Fibroblast of skin of right biceps (primary cell): ENCODE measurements at places on chromosomes 1 and 21.

DNA sequence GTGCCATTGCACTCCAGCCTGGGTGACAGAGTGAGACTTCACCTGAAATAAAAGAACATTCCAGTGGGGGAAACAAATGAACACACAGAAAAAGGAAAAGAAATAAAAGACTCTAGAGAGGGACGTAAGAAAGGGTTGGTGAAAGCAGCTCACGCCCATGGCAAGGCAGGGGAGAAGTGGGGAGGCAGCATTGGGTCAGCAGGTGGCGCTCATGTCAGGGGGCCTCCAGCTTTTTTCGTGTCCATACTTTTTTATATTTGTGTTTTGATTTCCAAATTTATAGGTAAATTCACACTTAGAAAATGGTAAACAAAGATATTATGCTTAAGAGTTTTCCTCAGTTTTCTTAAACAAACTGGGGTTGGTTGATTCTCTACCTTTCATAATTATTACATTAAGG is 45.5 kb downstream of the VPS13D start:
- DNase-seq = peak; percentile 21

DNA sequence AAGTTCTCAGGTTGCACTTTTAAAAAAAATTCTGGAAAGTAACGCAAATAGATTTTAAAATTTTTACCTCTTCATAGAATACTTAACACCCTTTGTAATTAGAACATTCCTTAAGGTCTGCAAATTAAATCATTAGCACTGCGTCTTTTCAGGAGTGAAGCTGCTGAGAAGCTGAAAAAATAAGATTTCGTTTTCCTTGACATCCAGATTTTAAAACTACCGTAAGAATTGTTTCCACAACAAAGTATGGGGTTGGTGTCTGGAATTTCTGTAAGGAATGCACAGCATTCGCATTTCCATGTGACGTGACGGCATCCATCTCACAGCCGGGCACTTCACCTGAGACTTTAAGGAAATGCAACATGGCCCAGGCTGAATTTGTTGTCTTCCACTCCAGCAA is 76.3 kb upstream of the COX20 start:
- no peak for DNase-seq

DNA sequence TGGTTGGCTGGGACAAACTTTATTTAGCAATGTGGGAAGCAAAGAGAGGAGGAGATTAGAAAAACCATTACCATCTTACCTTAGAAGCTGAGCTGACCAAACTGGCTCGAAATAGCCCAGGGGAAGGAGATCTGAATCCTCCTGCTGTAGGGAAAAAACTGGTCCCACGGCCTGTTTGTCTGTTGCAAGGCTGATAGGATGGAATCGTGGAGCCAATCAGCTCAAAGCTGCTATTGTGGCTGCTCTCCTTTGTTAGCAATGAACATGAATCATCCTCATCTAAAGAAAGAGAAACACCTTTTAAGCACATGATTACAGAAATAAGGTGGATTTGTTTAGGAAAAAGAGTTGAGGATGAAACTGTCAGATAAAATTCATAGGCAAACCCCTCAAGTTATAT is 21.5 kb downstream of the CLSPN start:
- no peak for DNase-seq

DNA sequence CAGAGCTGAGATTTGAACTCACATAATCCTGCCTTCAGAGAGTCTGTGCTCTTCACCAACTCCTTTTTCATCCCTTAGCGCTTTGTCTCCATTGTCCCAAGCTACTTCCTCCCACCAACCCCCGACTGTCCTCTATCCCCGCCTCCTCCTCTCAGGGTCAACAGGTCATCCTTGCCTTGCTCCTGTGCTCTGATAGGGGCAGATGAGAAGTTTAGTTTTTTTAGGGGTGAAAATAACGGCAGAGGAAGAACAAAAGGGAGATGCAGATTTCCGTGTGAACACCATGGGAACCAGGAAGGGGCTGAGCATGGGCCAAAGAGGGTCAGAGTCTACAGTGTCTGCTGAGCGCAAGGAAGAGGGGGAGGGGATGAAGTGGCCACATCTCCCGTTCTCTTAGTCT is 31.9 kb downstream of the GLUL start:
- no peak for DNase-seq

GRCh38 chr1:101484689-101485338 is 248.0 kb downstream of the S1PR1 start:
- no peak for DNase-seq

DNA sequence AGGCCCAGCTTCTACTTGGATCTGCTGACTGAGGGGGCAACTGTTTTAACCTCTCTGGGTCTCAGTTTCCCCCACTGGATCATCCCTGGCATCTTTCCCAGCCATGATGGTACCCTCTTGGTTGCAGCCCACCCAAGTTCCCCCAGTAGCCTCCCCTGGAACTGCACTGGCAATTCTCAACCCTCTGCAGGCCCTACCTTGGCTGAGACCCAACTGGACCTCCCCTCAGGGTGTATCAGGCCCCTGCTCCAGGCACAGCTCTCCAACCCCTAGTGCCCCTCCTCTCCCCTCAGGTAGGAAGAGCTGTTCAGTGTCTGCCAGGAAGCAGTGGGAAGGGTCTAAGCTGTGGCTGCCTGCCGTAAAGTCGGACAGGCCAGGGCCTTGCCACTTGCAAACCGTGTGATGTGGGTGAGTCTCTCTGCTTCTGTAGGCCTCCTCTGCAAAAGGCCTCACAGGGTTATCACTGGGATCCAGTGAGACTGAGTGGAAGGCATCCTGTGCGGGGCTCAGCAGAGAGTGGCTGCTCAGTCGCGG is 32.1 kb downstream of the RHBG start:
- DNase-seq = no peak

GRCh38 chr1:226886122-226886901 is 15.9 kb downstream of the PSEN2 start:
- no peak for DNase-seq

- no peak for DNase-seq
Observed at GRCh38 chr1:163273766-163274441, 47.9 kb upstream of the NUF2 start.

DNA sequence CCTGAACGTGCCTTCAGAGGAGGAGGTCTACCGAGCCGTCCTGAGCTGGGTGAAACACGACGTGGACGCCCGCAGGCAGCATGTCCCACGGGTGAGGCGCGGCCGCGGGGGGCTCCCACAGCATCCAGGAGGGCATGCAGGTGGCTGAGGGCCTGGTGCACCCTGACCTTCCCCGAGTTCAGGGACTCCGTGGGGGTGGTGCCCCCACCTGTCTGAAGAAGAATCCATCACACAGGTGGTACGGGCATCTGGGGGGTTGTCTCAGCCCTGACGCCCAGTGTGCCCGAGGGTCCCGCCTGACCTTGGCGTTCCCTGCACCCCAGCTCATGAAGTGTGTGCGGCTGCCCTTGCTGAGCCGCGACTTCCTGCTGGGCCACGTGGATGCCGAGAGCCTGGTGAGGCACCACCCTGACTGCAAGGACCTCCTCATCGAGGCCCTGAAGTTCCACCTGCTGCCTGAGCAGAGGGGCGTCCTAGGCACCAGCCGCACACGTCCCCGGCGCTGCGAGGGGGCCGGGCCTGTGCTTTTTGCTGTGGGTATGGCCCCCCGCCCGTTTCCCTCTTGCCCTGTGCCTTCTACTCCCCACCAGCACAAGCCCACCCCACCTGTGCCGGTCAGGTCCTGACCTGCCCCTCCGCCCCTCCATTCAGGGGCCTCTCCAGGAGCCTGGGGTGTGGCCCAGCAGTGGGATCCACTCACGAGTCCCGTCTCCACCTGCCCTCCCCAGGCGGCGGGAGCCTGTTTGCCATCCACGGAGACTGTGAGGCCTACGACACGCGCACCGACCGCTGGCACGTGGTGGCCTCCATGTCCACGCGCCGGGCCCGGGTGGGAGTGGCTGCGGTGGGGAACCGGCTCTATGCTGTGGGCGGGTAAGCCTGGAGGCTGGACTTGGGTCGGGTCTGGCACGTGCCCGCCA is 2.3 kb downstream of the KLHL17 start:
- DNase-seq = no peak

DNA sequence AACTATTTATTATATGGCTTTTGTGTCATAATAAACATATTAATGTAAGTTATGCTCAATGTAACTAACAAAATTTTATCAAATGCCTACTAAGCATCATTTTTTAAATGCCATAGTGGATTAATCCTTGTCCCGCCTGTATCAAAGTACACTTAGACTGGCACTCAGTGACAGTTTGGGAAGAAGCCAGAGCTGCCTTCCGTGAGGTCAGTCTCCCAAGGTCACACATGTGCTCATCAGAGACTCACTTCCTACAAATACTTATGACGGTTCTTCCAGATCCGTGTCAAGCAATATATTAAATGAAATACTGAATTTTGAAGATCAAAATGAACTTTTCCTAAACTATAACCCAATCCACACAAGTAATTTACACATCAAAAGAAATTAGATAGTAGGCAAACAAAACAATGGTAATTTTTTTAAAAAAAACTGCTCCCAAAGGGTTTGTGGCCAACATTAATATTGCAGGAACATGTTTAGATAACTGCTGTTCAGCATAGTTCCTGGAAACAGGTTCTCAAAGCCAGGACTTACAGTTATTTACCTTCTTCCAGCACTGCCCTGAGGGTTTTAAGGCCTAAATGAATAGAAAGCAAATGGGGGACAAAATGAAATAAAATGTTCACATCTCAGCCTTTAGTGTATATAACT is 27.2 kb downstream of the WLS start:
- no peak for DNase-seq

DNA sequence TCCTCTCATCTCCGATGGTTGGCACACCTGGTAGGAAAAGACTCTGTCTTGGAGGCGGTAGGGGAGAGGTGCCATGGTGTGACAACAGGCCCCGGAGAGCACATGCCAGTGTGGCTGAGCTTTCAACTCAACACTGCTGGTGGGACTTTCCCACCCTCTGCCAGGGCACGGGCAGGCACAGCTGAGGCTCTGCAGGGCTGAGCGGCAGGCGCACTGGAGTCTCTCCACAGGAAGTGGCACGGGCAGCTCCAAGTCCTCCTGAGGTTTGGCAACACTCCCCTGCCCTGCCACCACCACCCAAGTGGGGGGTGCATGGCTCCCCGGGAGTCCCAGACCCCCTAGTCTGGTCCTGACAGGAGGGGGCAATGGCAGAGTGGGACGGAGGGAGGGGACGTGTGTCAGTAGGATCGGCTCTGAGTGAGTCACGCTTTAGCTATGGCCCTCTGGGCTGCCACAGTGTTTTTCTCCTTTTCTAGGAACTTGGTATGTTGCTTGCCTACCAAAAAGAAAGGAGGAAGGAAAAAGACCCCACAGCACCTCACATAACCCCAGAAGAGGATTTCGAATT is 27.3 kb upstream of the EVA1B start:
- peak; percentile 91 for DNase-seq

DNA sequence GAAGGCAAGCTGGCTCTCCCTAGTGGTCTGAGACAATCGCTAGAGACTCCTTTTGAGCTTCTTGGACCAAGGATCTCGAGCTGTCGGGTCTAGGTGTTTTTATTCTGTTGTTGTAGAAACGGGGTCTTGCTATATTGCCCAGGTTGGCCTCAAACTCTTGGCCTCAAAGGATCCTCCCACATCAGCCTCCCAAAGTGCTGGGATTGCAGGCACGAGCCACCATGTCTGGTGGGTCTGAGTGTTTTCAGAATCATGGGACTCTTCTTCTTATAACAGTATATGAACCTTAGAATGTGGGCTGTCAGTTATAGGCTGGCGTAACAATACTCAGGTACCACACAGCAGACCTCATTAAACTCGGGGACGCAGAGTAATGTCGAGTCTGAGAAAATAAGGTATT is 33.1 kb downstream of the DNAJC11 start:
- DNase-seq = no peak

- peak; percentile 73 for DNase-seq
Observed at GRCh38 chr1:86409416-86410021, 13.4 kb upstream of the ODF2L start.

- DNase-seq = no peak
Observed at GRCh38 chr1:83554174-83554573, 444.8 kb downstream of the TTLL7 start.

DNA sequence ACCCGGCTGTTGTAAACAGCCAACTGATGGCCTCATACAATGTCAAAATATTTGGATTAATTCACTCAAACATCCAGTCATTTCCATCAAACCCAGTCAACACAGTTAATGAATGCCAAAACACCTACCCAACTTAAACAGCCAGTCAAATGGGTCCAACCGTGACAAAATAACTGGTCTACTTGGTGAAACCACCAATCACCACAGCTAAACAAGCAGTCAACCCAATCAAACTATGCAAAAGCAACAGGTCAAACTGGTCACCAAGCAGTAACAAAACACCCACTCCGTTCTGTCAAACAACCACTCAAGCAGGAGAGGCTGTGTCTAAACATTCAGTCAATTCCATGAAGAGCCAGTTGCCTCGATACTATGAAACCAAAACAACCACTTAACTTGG is 119.2 kb downstream of the FOXD2 start:
- no peak for DNase-seq

DNA sequence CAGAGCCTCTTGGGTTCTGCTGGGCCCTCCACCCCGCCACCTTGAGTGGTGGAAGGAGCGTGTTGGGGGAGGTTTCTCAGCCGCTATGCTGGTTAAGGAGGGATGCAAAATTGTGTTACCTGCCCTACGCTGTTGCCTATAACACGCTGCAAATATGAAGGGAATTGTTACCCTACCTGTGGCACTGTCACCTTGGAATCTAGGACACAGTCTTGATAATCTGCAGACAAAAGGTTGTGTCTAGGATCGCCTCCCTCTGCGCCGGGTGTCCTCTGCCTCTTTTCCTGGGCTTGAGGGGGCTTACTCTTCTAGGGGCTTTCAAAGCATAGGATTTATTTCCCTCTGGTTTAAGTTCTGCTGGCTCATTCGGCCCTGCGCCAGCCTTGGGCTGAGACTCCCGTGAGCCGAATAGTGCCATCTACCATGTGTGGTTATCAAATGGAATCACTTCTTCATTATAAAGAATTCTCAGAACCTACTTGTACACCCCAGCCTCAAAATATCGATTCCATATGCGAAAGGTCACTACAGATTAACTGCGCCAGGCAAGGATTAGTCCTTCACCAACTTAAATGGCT is 697 bp downstream of the SLC22A15 start:
- peak; percentile 4 for DNase-seq

DNA sequence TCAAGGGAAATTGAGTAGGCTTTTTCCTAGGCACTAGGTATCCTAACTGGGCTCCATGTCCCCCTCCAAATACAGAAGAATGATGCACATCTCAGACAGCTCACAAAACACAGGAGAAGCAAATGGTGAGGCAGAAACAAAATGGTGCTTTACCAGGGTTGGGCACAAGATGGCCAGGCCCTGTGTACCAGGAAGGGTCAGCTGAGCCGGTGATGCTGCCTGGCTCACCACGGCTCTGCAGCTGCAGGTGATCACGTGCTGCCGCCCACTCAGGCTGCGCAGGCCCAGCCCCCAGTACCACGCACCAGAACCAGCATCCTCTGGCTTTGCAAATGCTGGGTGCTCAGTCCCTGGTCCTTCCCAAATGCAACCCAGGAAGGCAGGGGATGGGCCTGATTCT is 993 bp upstream of the DSCAM start:
- DNase-seq = no peak

DNA sequence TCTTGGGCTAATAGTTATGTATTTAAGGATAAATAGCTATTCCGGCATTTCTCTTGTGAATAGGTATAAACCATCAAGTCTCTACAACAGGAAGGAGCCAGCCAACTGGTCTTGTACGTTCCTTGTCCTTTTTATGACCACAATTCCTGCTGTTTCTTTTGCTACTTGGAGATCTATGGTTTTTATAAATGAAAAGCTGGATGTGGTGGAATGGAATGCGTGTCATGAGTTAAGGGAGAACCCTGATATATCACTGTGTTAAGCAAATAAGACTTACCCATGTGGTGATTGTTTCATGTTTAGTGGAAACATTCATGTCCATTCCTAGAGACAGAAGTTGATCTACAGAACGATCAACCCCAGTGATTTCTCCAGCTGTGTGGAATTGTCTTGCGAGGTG is 282.1 kb downstream of the RPS6KC1 start:
- DNase-seq = peak; percentile 22

GRCh38 chr1:155094622-155094948 is 15.9 kb downstream of the EFNA3 start:
- DNase-seq = no peak
